ENCODE measurements at places on chromosomes 7 and 10.

DNA sequence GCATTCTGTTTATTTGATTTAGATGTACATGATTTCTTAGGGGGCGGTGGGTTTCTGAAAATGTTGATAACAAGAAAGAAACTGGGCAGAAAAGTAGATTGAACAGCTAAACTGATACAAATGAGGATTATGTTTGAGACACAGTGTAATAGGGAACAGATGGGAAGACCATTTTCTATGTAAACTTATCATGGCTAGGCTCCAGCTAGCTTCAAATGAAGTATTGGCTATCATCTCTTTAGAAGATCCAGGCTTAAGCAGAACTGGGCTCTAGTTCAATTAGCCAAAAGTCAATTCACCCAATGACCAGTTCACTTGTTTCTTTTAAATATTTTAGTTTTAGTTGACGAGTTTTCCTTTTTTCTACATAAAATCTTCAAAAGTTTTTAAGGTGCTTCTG is 639.5 kb downstream of the ANKRD7 start:
- no peak for DNase-seq

- DNase-seq: peak; percentile 77
Observed at GRCh38 chr10:34815185-34816084, at the start of gene PARD3. Gene PARD3, minus strand, starts transcription at chr10:34815296. Its CDS starts 301 bp downstream, at chr10:34814995.

- DNase-seq: no peak
Observed at GRCh38 chr10:114328874-114329273, 75.4 kb downstream of the AFAP1L2 start.

GRCh38 chr10:86291616-86292340 is 74.8 kb downstream of the GRID1 start:
- no peak for DNase-seq

GRCh38 chr10:21314906-21315644 is 210.4 kb downstream of the SKIDA1 start:
- no peak for DNase-seq
